ENCODE measurements at places on chromosomes 5 and 9.

DNA sequence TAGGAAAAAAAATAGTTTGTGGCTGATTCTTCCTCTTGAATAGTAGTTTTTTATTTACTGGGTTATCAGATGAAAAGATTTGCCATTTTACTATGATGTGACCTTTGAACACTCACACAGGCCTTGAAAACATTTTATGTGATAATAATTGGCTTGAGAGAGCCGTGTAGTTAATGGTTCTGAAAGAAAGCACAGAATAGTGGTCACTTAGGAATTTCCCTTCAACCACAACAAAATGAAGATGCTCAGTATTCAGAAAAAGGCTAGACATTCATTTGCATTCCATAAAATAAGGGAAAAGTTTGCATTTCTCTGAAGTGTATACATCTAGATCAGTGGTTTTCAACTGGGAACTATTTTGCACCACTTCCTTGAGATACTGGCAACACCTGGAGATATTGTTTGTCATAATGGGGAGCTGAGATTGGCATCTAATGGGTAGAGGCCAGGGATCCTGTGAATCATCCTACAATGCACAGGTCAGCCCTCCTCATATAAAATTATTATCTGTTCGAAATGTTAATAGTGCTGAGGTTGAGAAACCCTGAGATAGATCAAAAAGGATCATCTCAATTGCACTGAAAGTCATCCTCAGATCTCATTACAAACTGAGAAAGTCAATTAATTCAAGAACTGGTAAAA is 446.4 kb upstream of the CCNG1 start:
- no peak overlapping the region for H3K27ac ChIP-seq
- no peak overlapping the region for H3K4me3 ChIP-seq
- DNase-seq = peak; percentile 46
- no peaks in the 10 kb centered on the region for H3K4me1 ChIP-seq
- no peaks in the 10 kb centered on the region for H3K27me3 ChIP-seq

- no peak overlapping the region for H3K4me3 ChIP-seq
- no peak for DNase-seq
- H3K27ac ChIP-seq = no peak overlapping the region
- H3K4me1 ChIP-seq = peaks cover 29% of the 10 kb centered on the region
- no peaks in the 10 kb centered on the region for H3K36me3 ChIP-seq
- H3K27me3 ChIP-seq = no peaks in the 10 kb centered on the region
These were observed 35.9 kb upstream of the PWWP2A start for GRCh38 chr5:160155017-160155750.

GRCh38 chr5:132471944-132472343 is 18.6 kb downstream of the IRF1 start:
- H3K27me3 ChIP-seq = no peaks in the 10 kb centered on the region
- peaks cover 6% of the 10 kb centered on the region for H3K36me3 ChIP-seq
- peaks cover 41% of the 10 kb centered on the region for H3K4me1 ChIP-seq
- no peak overlapping the region for H3K4me3 ChIP-seq
- no peak for DNase-seq

DNA sequence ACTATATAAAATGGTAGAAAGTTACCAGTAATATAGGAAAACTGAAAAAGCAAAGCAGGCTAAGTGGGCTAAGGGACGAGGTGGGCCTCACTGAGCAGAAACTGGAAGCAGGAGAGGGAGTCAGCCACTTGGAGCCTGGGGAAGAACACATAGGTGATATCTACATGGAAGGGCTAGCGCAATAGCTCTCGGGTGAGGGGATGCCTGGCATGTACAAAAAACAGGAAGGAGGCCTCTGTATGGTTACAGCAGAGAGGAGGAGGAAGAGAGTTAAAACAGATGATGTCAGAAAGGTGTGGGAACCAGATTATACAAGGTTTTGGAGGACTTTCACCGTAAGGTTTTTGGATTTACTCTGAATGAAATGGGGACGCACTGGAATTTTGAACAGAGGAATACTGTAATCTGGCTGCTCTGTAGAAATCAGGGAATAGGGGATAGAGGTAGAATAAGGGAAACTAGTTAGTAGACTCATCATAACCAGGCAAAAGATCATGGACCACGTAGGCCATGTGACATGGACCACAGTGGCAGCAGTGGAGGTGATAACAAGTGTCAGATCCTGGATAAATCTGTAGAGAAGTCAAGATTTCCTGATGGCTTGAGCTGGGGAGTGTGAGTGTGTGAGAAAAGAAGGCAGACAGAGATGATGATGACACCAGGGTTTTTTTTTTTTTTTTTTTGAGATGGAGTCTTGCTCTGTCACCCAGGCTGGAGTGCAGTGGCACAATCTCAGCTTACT is 52.5 kb downstream of the FNBP1 start:
- peaks cover 72% of the 10 kb centered on the region for H3K4me1 ChIP-seq
- peak overlapping the region; percentile 100 for H3K27ac ChIP-seq
- DNase-seq = no peak
- H3K27me3 ChIP-seq = no peaks in the 10 kb centered on the region
- H3K36me3 ChIP-seq = peaks cover 18% of the 10 kb centered on the region

- H3K27me3 ChIP-seq = no peaks in the 10 kb centered on the region
- no peaks in the 10 kb centered on the region for H3K36me3 ChIP-seq
- no peak overlapping the region for H3K4me3 ChIP-seq
These were observed 227.3 kb downstream of the MCTP1 start for GRCh38 chr5:95057615-95058014.

- DNase-seq = no peak
- no peaks in the 10 kb centered on the region for H3K27me3 ChIP-seq
- no peak overlapping the region for H3K4me3 ChIP-seq
- no peaks in the 10 kb centered on the region for H3K36me3 ChIP-seq
- no peak overlapping the region for H3K27ac ChIP-seq
- H3K4me1 ChIP-seq = no peaks in the 10 kb centered on the region
These were observed 51.2 kb downstream of the SLC1A3 start for GRCh38 chr5:36657563-36657995.

DNA sequence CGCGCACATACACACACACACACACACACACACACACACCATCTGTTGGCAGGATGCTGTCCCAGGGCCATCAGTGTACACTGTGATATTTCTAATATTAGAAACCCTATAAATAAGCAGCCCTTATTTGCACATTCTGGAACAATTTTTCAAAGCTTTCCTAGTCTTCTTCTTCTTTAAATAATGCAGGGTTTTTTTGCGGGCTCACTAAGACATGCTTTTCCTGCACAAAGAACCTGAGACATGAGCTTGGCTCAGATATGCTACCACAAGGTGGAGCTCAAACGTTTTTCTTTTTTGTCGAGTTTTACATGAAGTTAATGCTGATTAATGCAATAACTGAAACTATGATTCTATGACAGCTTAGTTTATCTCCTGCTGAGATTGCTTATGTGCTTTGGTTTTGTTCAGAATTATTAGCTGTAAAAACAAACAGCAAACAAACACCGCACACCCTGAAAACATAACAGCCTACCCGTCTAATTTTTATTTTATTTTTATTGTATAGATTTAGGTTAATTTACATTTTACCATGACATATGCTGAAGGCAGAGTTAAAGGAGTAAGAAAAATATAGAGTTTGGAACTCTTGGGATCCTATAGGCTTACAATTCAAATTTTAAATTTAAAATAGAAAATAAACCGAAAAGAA is 95.8 kb downstream of the ALDH1A1 start:
- H3K36me3 ChIP-seq = no peaks in the 10 kb centered on the region
- DNase-seq = no peak
- no peaks in the 10 kb centered on the region for H3K4me1 ChIP-seq
- no peak overlapping the region for H3K27ac ChIP-seq
- H3K4me3 ChIP-seq = no peak overlapping the region

- H3K4me3 ChIP-seq = no peak overlapping the region
- no peaks in the 10 kb centered on the region for H3K27me3 ChIP-seq
- no peaks in the 10 kb centered on the region for H3K36me3 ChIP-seq
These were observed 236.3 kb downstream of the NSG2 start for GRCh38 chr5:174281855-174282254.

- no peak for DNase-seq
- no peak overlapping the region for H3K27ac ChIP-seq
- no peaks in the 10 kb centered on the region for H3K27me3 ChIP-seq
These were observed 282.9 kb upstream of the MAP3K1 start for GRCh38 chr5:56532466-56532865.

DNA sequence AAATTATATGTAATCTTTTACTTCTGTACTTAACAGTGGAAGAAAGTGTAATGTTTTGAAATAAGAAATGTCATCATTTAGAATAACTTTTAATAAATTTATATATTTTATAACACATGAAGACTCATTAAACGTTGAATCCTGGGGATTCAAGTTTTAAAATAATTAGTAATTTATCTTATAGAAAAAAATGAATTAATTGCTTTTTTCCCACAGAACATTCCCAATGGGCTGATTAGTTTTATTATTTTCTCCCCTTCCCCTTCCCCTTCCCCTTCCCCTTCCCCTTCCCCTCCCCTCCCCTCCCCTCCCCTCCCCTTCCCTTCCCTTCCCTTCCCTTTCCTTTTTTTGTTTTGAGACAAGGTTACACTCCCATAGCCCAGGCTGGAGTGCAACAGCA is 79.7 kb downstream of the MRPS30 start:
- no peaks in the 10 kb centered on the region for H3K36me3 ChIP-seq
- H3K27ac ChIP-seq = no peak overlapping the region
- H3K4me3 ChIP-seq = no peak overlapping the region

DNA sequence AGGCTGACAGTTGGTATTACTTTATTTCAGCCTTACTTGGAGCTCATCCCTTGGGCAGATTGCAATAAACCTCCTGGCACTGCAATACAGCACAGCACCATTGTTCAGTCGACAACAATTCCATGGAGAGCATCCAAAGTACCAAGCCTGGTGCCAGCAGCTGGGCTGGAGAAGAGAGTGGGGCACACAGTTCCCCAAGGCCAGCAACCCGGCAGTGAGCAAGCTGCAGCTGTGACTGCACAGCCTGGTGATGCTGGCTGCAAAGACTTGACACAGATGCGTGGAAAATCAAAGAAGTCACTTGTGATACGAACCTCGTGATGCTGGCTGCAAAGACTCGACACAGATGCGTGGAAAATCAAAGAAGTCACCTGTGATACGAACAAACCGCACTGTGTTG is 125.4 kb downstream of the ATPSCKMT start:
- no peak overlapping the region for H3K27ac ChIP-seq
- no peaks in the 10 kb centered on the region for H3K27me3 ChIP-seq
- no peak for DNase-seq
- H3K36me3 ChIP-seq = no peaks in the 10 kb centered on the region

GRCh38 chr5:100676817-100677631 is 141.8 kb downstream of the FAM174A start:
- no peaks in the 10 kb centered on the region for H3K36me3 ChIP-seq
- H3K27me3 ChIP-seq = no peaks in the 10 kb centered on the region
- no peaks in the 10 kb centered on the region for H3K4me1 ChIP-seq
- no peak for DNase-seq
- no peak overlapping the region for H3K27ac ChIP-seq

GRCh38 chr5:74378464-74378863 is 262.1 kb downstream of the ENC1 start:
- H3K27ac ChIP-seq = no peak overlapping the region
- no peak for DNase-seq
- H3K4me3 ChIP-seq = no peak overlapping the region

GRCh38 chr9:71071633-71072032 is 49.8 kb downstream of the TRPM3 start:
- no peaks in the 10 kb centered on the region for H3K36me3 ChIP-seq
- H3K27me3 ChIP-seq = no peaks in the 10 kb centered on the region
- H3K4me3 ChIP-seq = no peak overlapping the region
- no peak for DNase-seq
- no peaks in the 10 kb centered on the region for H3K4me1 ChIP-seq
- H3K27ac ChIP-seq = no peak overlapping the region

DNA sequence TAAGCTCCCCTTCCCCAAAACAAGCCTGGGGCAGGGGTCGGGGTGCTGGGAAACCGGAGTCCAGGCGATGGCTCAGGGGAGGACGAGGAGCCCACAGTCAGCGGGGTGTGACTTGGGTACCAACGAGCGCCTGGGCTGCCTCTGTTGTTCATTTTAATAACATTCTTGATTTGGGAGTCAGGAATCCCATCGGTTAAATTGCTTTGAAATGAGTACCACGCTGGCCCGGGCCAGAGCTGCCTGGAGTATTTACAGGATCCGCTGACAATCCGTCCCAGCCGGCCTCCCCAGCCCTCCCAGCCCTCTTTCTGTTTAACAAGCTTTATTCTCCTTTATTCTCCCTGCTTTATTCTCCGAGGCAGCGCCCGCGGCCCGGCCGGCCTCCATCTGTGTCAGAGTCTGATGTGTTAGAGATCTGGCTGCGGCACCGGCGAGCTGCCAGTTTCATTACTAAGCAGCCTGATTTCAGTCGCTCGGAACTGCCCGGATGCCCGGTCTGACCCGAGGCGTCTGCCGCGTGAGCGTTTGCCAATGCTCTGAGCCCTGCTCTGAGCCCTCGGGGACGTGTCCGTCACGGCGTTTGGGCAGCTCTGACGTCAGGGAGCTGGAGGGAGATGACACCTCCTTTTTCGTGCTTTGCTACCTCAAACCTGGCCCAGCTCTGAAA is 16.5 kb upstream of the QRFP start:
- H3K27ac ChIP-seq = no peak overlapping the region
- no peak for DNase-seq
- H3K4me3 ChIP-seq = no peak overlapping the region
- no peaks in the 10 kb centered on the region for H3K27me3 ChIP-seq

DNA sequence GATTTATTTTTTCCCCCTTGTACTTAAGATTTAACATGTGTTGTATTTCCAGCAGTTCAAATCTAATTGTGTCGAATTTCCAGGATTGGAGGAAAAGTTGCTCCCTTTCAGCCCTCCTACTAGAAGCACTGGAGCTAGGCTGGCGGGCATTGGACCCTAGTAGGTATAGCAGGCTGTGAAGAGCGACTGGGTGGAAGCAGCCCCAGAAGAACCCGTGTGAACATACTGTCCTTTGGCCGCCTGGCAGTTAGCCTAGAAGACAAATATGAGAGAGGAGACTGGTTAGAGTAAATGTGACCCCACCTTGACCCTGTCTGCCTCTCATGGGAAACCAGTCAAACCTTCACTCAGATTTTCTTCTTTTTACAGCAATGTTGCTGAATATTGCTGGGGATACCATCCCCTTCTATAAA is 13.9 kb downstream of the ALDOB start:
- H3K27me3 ChIP-seq = no peaks in the 10 kb centered on the region
- H3K27ac ChIP-seq = no peak overlapping the region
- H3K36me3 ChIP-seq = no peaks in the 10 kb centered on the region

Measured in GM12878 (cell line).